ENCODE measurements at places on chromosomes 12 and 14. TPM values are rescaled to one million over a fixed set of nuclear protein-coding genes. Genes with fewer than 3 reads are reported as not detected.

Gene TMEM253
- 0.50 TPM for total RNA-seq

Gene DHRS7
- 78.1 TPM for total RNA-seq

Gene VRTN
- not detected for total RNA-seq

Gene UTP20
- 16.1 TPM for total RNA-seq

Gene C12orf50
- total RNA-seq = not detected

Gene C12orf76
- 45.2 TPM for total RNA-seq

Gene CBLN3
- total RNA-seq = 2.4 TPM

Gene NRDE2
- 15.5 TPM for total RNA-seq

Gene TSHR
- 6.5 TPM for total RNA-seq

Gene GUCY2C
- 0.10 TPM for total RNA-seq

Gene TUNAR
- 9.6 TPM for total RNA-seq

Gene MYF6
- total RNA-seq = 1.1 TPM

Gene GRIP1
- total RNA-seq = 32.2 TPM

Gene CLEC12A
- 0.33 TPM for total RNA-seq

Gene KCNK13
- total RNA-seq = 2.0 TPM

Gene INSM2
- total RNA-seq = 1.5 TPM

Gene PLEKHG3
- 45.6 TPM for total RNA-seq

GRCh38 chr12:113240395-113240794 is 19.1 kb downstream of the TPCN1 start:
- no peak for DNase-seq

GRCh38 chr14:74804219-74804825 is 41.2 kb downstream of the YLPM1 start:
- peak; percentile 59 for DNase-seq

GRCh38 chr12:49824895-49825294 is 3.3 kb downstream of the NCKAP5L start:
- DNase-seq = no peak

- DNase-seq = peak; percentile 2
Measured at GRCh38 chr14:70555890-70556289, 21.1 kb upstream of the ADAM20 start.

DNA sequence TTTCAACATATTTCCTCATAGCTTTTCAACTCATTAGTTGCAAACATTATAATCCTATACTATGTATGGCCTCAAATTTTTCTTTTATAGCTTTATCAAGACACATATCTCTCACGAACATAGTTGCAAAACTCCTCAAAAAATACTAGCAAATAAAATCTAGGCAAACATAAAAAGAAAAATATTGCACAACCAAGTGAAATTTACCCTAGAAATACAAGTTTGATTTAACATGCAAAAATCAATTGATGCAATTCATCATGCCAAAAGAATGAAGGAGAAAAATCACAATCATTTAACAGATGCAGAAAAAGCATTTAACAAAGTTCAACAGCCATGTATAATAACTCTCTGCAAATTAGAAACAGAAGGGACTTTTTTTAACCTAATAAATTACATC is 33.3 kb upstream of the KCNH5 start:
- DNase-seq = no peak

- DNase-seq = no peak
Measured at GRCh38 chr12:7374423-7375144, 69.4 kb downstream of the CD163L1 start.

DNA sequence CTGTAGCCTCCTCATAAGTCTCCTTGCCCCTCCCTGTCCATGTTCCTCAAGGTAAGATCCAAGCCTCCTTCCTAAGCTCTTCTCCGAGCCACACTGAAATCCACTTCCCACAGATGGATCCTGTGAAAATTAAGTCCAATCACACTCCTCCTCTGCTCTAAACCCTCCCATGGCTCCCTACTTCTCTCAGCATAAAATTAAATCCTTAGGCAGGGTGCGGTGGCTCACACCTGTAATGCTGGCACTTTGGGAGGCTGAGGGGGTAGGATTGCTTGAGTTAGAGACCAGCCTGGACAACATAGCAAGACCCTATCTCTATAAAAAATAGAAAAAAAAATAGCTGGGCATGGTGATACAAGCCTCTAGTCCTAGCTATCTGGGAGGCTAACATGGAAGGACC is 2.3 kb downstream of the PHETA1 start:
- no peak for DNase-seq

DNA sequence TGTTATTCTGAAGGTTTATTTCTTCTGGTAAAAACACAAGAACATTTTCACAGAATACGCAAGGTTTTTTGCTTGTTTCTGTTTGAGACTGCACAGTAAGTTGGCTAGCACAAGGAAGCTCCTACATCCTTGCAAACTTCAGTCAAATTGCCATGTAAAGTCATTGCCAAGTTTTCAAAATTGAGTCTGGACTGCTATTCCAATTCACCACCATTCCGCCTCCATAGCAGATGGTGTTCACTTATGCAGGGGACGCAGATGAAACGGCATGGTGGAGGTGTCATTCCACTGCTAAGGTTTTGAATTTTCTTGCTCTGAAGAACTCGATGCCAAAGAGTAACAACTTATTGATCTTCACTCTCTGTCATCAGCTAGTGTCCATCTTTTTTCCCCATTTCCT is 303.9 kb upstream of the SYT1 start:
- no peak for DNase-seq

GRCh38 chr12:29270446-29270845 is 110.5 kb downstream of the ERGIC2 start:
- DNase-seq = no peak

GRCh38 chr12:97148941-97149559 is 242.0 kb downstream of the NEDD1 start:
- peak; percentile 59 for DNase-seq

GRCh38 chr14:51605575-51605974 is 46.1 kb upstream of the FRMD6 start:
- DNase-seq = no peak

DNA sequence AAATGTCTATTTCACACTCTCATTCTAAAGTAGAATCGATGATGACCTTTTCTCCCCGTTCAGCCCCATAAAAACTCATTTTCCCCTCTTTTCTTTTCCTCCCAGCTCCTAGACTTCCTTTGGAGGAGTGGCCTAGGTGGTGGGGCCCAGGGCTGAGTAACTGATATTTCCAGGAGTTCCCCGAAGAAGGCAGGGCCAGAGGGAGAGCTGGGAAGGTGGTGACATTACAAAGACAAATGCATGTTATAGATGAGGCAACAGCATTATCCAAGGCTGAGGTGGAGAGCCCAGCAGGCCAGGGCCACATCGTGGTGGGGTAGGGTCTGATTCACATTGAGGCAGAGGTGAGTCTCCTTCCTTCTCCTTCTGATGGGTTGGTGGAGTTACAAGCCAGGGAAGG is 22.2 kb upstream of the HDAC7 start:
- DNase-seq = no peak

- DNase-seq = no peak
Measured at GRCh38 chr12:31460024-31460423, 130.9 kb downstream of the DENND5B start.

- DNase-seq = no peak
Measured at GRCh38 chr14:28704153-28704552, 62.4 kb upstream of the FOXG1 start.

- DNase-seq = no peak
Measured at GRCh38 chr14:22656226-22656625, 12.1 kb upstream of the OR6J1 start.

DNA sequence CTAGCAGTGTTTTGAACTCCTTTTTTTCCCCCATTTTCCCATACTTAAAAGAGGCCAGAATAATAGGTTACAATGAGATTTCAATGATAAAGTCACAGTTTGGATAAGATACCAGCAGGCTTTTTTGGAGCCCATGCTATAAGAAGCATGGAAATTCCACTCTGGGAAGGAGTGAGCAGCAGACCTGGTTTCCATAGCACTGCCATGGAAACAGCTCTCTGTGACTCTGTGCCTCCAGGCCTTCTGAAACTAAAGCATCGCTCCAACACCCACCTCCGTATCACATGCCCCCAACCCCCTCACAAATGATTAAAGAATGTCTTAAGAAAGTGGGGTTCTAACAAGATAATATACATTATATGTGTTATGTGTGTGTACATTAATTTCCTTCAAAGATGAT is 165.0 kb downstream of the GRIN2B start:
- peak; percentile 91 for DNase-seq

DNA sequence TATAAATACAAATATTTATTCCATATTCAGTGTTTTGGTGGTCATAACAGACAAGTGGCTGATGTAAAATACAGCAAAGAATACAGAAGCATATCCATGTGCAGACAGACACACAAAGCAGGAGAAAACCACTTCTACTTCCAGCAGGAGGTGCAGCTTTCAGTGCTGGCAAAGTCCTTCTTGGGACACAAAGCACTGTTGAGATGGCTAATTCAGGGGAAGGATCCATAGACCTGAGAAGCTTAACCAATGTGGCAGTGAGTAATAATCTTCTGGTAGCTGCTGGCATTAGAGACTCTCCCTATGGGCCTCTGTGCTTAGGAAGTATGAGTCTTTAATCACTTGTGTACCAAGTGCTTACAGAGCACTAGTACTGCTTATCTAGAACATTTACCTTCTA is 26.8 kb downstream of the AMN1 start:
- DNase-seq = no peak

GRCh38 chr12:57630891-57631433 is 2.0 kb downstream of the B4GALNT1 start:
- no peak for DNase-seq

- DNase-seq = no peak
Measured at GRCh38 chr14:26820572-26820971, 222.7 kb upstream of the NOVA1 start.

- no peak for DNase-seq
Measured at GRCh38 chr12:66072566-66072965, 58.0 kb downstream of the LLPH start.

DNA sequence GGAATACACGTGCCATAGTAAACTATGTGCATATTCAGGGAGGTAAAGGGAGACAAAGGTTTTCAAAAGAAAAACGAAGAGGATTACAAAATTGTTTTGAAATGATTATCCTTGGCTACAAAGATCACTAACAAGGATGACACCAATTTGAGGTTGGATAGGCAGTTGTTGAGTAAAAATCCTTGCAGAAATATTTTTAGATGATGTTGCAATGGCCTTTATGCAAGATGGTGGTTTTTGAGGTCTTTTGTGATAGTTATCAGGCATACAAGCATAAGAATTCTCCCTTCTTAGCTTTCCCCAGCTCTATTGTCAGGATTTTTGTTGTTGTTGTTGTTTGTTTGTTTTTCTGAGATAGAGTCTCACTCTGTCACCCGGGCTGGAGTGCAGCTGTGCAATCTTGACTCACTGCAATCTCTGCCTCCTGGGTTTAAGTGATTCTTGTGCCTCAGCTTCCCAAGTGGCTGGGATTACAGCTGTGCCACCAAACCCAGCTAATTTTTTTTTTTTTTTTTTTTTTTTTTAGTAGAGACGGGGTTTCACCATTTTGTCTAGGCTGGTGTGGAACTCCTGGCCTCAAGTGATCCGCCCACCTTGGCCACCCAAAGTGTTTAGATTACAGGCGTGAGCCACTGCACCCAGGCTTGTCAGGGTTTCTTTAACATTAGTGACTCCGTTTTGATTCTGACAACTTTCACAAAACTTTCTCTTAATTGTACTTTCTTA is 7.8 kb downstream of the RNASE1 start:
- DNase-seq = no peak

DNA sequence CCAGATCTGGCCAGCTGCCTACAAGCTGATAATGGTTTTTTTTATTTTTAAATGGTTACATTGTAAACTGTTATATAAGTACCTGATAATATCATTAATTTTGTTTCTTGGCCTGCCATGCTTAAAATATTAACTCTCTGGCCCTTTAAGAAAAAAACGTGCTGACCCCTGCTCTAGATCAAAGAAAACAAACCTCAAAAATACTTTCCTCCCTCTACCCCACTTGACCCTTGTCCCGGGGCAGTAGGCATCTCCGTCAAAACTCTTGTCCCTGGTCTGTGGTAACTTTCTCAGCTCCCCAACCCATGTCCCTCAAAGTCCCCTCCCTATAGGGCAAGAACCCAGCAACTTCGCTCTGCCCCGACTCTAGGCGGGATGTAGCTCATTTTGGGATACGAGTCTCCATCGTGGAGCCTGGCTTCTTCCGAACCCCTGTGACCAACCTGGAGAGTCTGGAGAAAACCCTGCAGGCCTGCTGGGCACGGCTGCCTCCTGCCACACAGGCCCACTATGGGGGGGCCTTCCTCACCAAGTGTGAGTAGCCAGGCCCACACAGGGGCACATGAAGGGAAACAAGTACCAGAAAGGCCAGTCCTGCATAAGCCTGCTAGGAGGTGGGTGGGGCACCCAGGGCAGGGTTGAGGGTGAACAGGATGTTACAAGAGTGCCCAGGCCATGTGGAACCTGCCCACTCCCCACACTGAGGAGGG is 3.5 kb downstream of the RDH5 start:
- no peak for DNase-seq

GRCh38 chr14:34538871-34539406 is 562 bp downstream of the EAPP start:
- no peak for DNase-seq

- DNase-seq = no peak
Measured at GRCh38 chr12:122104844-122105243, 26.3 kb downstream of the MLXIP start.
